ENCODE measurements at places on chromosomes 3 and 15.

- no peak for DNase-seq
These were observed 4.4 kb upstream of the AVEN start for GRCh38 chr15:34043391-34043790.

- peak; percentile 21 for DNase-seq
These were observed 64.2 kb downstream of the SCAPER start for GRCh38 chr15:76840830-76841460.

GRCh38 chr3:138206196-138206595, 19.1 kb downstream of the ARMC8 start:
- no peak for DNase-seq

- no peak for DNase-seq
These were observed 103.7 kb downstream of the MEX3B start for GRCh38 chr15:81942157-81942556.

DNA sequence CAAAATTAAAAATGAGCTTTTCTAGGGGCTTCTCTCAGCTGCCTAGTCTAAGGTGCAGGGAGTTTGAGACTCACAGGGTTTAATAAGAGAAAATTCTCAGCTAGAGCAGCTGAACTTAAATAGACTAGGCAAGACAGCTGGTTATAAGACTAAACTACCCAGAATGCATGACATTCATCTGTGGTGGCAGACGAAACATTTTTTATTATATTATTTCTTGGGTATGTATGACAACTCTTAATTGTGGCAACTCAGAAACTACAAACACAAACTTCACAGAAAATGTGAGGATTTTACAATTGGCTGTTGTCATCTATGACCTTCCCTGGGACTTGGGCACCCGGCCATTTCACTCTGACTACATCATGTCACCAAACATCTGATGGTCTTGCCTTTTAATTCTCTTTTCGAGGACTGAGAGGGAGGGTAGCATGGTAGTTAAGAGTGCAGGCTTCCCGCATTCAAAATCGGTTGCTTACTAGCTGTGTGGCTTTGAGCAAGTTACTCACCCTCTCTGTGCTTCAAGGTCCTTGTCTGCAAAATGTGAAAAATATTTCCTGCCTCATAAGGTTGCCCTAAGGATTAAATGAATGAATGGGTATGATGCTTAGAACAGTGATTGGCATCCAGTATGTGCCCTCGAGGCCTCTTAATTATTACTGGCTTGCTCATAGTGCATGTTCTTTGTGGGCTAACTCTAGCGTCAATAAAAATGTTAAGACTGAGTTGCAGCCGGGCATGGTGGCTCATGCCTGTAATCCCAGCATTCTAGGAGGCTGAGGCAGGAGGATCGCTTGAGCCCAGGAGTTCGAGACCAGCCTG, 984 bp downstream of the CCR5 start:
- no peak for DNase-seq

- DNase-seq: no peak
These were observed 105.6 kb upstream of the TGFBR2 start for GRCh38 chr3:30500666-30501399.

GRCh38 chr15:56982987-56983386, 64.5 kb downstream of the TCF12 start:
- no peak for DNase-seq

- DNase-seq: no peak
These were observed 157.2 kb downstream of the BBX start for GRCh38 chr3:107679921-107680320.

- DNase-seq: no peak
These were observed 38.5 kb downstream of the ARHGEF3 start for GRCh38 chr3:56763233-56763632.

- DNase-seq: peak; percentile 13
These were observed 16.6 kb downstream of the SLC4A7 start for GRCh38 chr3:27467545-27467944.

DNA sequence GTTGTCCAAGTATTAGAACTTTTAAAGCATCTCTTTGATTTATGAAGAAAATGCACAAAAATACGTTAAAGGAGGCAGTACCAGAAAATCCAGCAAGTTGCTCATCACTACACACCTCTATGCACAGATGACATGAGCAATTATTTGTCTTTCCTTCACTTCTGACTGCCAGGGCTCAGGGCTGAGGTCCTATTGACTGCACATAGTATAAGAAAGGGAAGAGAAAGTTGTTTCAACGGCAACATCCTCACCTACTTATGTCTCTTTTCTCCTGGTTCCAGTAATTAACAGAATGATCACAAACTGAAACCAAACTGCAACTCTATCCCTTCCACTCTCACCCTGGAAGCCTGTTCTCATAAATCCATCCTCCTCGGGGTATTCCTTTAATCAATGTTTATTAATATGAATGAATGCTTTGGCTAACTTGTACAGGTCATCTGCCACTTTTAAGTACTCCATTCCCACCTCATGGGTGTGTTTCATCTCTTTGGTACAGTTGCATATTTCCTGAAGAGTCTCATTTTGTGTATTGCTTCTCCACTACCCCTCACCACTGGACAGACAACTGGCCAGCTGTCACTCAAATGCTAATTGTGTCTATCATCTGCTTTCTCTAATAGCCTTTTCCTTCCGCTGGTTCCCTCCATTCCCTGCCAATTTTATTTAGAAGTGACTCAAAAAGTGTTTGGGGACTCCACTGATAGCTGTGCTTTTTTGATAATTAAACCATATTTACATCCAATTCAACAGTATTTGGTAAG, 34.5 kb downstream of the RAB27A start:
- DNase-seq: no peak

GRCh38 chr15:63043335-63044076, 959 bp downstream of the TPM1 start:
- DNase-seq: no peak

DNA sequence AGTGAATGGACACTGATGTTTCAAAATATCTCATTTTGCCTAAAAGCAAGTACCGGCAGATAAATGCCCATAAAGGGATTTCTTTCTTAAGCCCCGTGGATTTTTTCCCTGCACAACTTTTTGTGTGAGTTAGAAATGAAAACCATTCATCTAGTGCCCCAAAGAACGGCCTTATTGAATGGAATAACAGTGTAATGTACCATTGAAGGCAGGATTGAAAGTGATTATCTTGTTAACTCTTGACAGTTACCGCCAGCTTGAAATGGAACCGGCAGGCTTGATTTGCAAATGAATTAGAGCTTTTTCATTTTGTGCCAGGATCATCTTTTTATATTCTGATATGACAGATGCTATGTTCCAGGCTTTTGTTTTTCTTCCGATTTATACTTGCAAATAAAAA, 162.2 kb downstream of the RSRC1 start:
- DNase-seq: no peak

DNA sequence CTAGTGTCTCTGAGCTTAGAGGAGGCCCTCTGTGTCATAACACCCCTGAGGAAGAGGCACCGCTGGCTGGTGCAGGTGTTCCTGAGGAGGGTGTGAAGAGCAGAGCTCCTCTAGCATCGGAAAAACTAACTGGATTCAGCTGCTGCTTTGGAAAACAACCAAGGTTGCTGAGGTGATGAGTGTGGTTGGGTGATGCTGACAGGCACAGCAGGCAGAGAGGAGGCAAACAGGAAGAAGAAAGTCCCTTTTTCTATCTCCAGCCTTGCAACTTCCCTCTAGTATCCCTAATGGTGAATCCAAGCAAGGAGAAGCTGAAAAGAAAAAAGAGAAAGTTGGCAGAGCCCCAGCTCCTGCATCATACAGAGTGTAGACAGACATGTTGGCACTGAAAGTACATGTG, 3.8 kb upstream of the OR4F15 start:
- DNase-seq: no peak

DNA sequence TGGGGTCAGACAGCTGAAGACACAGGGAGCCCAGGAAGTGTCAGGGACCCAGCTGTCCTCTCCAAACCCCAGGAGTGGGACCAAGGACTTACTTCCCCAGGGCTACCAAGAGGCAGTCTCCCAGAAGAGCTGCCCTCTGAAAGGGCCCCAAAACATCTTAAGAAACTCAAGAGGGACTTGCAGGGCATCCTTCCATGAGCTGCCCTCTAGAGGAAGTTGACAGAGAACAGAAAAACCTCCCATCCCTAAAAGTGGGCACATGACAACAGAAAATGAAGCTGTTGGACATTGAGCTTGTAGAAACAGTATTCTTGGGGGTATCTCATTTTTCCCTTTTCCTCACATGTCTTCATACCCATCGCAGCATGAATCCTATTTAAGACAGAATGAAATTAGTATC, 58.9 kb downstream of the MECOM start:
- DNase-seq: no peak

GRCh38 chr3:132997404-132998185, 40.6 kb upstream of the TMEM108 start:
- no peak for DNase-seq

- no peak for DNase-seq
These were observed 1.4 kb downstream of the HEMK1 start for GRCh38 chr3:50570508-50571279.
